ENCODE measurements at places on chromosomes 4 and X.
A peak's percentile ranks its signal among the peaks of the same experiment; 100 is the strongest.

DNA sequence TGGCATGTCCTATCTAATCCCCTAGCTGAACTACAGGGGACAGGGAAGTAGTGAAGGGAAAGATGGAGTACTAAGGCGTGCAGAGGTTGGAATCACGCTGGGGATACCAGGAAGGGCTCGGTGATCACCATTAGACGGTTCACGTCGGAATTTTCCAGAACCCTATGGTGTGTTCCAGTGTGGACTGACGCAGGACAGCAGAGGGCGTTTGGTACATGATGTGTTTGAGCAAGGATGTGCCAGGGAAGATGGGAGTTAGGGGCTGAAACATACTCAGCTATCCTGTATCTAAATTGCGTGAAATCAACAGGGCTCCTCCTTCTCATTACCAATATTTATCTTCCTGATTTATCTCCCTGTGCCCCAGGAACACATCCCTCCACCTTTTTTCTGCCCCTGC is 33.7 kb downstream of the PRPS2 start:
- no peak for DNase-seq

GRCh38 chr4:155408796-155409195 is 32.0 kb upstream of the MAP9 start:
- DNase-seq: no peak

DNA sequence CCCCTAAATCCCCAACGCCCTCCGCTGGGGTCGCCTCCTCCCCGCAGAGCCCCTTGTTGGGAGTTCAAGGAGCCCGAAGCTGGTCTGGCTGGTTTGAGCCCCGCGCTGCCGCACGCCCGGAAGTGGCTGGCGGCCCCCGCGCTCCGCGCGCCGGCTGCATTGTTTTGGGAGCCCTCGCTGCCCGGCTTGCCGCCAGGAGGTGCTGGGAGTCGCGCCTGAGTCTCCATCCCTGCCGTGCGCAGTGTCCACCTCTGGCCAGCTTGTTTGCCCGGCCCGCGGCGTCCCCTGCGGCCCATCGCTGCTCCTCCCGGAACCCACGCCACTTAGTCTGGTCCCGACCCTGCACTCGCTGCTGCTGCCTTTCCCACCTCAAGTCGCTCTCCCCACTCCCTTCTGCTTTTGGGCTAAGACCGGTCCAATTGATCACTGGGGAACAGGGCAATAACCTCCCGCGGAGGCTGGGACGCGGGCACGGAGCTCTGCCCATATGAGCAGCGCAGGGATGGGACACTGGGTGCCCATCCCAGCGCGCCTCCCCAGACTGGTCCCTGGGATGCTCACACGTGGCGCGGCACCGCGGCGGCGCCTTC is 2.2 kb upstream of the SFRP2 start:
- DNase-seq: peak; percentile 48

- DNase-seq: no peak
These were observed 3.5 kb downstream of the ADH6 start for GRCh38 chr4:99215521-99215920.

DNA sequence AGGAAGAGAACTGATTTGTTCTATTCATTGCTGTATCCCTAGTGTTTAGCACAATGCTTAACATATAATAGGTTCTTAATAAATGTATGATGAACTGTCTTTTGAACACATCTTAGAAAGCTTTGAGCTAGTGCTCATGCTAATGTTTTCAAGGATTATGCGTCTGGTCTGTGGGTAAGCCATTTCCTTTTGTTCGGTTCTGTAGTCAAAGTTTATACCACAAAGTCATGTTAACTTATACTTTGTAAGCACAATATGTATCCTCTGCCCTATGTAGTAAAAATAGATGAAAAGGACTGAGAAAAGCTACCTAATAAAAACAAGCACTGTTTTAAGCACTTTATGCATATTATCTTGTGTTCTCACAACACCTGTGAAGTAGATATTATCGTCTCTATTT is 301.9 kb downstream of the GLUD2 start:
- no peak for DNase-seq

GRCh38 chrX:1449823-1450149 is 2.9 kb downstream of the ASMTL start:
- DNase-seq: no peak

All from activated T-cell treated with anti-CD3 and anti-CD28 coated beads, Interleukin-2, amount 50 U/mL, for 72 hours (primary cell).